Activated naive CD8-positive, alpha-beta T cell treated with anti-CD3 and anti-CD28 coated beads for 36 hours (primary cell): ENCODE measurements at places on chromosomes 4 and X.

GRCh38 chr4:133921280-133922195 is 280.1 kb downstream of the PABPC4L start:
- DNase-seq: no peak

- no peak for DNase-seq
These were observed 241.4 kb upstream of the PGRMC2 start for GRCh38 chr4:128528793-128529553.

- peak; percentile 86 for DNase-seq
These were observed at the start of gene SLC35A2 for GRCh38 chrX:48911412-48912182. Gene SLC35A2, minus strand, starts transcription at chrX:48911646. Its CDS starts 10 bp downstream, at chrX:48911636.

DNA sequence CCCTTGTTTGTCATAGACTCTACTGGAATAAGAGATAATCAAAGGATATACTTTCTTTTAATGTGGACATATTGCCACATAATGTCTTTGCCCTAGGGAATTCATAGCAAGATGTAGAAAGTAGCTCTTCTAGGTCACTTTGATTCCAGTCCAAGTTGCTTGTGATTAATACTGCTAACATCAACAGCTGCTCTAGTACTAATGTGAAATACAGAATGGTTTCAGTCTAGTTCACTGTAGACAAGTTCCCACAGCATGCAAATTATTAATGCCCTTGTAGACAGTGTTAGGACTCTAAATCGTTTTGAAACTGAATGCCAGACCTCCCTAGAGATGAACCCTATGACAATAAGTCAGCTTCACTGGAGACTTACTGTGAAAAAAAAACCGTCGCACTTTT is 494.6 kb upstream of the ATOH1 start:
- no peak for DNase-seq

DNA sequence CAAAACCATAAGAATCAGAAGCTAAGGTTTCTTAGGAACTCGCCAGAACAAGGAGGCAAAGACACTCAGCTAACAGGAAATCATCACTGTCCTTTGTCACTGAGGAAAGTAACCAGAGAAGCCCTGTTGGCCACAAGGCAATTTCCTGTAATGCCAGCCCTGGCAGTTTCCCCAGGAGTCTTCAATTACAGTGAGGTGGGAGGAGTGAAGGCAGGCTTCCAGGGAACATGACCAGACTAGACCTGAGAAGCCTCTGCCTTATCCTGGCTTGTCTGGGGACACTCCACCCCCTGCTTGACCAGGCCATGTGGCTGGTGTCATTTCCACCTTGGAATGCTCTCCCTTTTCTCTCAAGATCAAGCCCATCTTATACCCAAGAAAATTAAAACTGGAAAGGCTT is 125.3 kb downstream of the COL4A6 start:
- no peak for DNase-seq

GRCh38 chrX:129233786-129234185 is 289.5 kb downstream of the SMARCA1 start:
- no peak for DNase-seq

- DNase-seq: peak; percentile 57
These were observed 10.4 kb upstream of the TSPYL2 start for GRCh38 chrX:53071604-53072417.

DNA sequence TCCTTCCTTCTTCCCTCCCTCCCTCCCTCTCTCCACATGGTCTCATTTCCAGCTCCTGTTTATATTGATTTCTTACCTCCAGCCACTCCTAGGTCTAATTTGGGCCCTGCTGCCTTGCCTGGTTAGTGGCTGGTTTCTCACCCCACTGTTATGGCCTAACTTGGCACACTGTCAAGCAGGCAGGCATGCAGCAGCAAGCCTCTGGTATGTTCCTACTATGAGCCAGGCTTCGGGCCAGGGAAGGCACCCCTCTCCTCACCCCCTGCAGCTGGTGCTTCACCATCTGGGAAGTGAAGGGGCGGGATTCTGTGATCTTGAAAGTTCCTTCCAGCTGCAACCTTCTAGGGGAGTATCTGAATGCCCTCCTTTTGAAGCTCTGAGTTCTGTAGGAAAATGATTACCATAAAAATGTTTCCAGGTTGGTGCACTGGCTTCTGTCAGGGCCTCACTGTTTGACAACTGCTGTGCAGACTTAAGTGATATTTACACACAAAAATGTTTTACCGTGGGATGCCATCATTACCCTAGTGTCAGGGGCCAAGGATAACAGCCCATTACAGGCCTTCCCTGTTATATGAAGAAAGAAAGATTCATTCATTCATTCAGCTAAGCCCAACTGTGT is 10.1 kb upstream of the VMA21 start:
- no peak for DNase-seq

- no peak for DNase-seq
These were observed 15.5 kb upstream of the HTRA3 start for GRCh38 chr4:8254076-8254475.
